Activated CD4-positive, alpha-beta T cell treated with anti-CD3 and anti-CD28 coated beads, Interleukin-10, Interleukin-2, amounts not matched to agents 100 ng/mL and 50 ng/mL, durations not matched to agents 16 hours and 8 hours (primary cell): ENCODE measurements at places on chromosomes 11 and 22.

GRCh38 chr22:44597616-44598015 is 99.6 kb upstream of the RTL6 start:
- DNase-seq, result no peak

- peak; percentile 49 for DNase-seq
Measured at GRCh38 chr22:29313126-29313575, 2.3 kb downstream of the RASL10A start.

- DNase-seq, result no peak
Measured at GRCh38 chr22:31044262-31044861, 36.8 kb upstream of the SMTN start.

DNA sequence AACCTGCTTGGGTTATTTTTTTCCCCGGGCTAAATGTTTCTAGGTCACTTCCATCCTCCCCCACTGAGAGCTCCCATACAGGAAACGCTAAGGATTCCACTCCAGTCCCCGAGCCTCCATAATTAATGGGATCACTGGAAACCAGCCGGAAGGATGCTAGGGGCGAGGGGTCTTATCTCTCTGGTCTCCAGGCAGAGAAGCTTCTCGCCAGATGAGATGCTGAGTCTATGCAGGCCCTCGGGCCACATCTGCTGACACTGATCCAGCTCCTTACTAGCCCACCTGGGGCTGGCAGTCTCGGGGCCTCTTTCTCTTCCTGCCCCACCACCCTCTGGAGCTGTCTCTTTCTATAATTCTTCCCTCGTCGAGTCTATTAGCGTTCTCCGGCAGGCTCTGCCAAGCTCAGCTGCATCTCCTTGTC is 125.9 kb upstream of the SYT13 start:
- no peak for DNase-seq

DNA sequence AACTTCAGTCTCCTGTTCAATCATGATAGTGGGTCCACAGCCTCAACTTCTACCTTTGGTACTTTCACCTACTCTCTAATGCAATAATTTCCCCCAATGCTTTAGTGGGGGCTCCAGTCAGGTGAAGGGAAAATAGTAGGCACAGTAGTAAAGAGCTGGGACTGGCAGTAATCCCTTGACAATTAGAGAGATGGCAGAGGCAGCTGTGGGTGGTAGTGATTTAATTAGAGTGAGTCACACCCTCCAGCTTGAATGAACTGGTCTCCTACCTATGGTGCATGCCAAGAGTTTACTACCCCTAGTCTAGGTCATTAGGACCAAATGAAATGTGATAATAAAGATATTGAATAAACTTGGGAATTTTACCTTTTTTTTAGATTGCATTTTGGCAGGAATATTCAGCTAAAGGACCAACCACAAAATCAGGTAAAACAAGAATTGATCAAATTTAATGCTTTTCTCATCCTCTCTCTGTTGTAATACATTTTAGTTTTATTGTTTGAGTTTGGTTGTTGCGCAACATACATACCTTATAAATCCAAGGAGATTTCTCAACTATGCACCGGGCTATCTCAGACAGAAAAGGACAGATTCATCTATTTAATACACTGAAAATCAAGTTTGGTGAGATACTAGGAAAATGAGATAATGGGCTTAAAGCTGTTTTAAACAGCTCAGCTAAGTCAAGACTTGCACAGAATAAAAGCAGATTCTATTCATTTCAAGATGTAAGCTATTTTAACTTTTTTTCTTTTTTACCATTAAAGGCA is 9.0 kb downstream of the PRRG4 start:
- no peak for DNase-seq

DNA sequence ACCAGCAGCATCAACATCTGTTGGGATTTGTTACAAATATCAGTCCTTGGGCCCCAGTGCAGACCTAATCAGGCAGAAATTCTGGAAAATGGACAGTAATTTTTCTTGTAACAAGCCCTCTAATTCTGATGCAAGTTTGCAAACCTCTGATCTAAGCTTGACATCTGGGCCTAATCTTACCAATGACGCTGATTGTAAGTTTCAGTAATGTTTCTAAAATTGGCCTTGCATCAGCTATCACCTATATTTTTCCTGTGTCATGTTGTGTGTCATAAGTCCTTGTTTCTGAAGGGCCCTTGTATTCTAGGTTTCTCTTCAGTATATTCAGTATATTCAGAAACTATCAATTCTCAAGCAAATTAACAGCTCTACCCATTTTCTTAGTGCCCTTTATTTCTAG is 36.4 kb downstream of the ZNF215 start:
- no peak for DNase-seq
